DND-41 (cell line): ENCODE measurements at places on chromosomes 6 and 20.

GRCh38 chr6:5671601-5672559 is 334.8 kb downstream of the NRN1 start:
- no peak for DNase-seq

DNA sequence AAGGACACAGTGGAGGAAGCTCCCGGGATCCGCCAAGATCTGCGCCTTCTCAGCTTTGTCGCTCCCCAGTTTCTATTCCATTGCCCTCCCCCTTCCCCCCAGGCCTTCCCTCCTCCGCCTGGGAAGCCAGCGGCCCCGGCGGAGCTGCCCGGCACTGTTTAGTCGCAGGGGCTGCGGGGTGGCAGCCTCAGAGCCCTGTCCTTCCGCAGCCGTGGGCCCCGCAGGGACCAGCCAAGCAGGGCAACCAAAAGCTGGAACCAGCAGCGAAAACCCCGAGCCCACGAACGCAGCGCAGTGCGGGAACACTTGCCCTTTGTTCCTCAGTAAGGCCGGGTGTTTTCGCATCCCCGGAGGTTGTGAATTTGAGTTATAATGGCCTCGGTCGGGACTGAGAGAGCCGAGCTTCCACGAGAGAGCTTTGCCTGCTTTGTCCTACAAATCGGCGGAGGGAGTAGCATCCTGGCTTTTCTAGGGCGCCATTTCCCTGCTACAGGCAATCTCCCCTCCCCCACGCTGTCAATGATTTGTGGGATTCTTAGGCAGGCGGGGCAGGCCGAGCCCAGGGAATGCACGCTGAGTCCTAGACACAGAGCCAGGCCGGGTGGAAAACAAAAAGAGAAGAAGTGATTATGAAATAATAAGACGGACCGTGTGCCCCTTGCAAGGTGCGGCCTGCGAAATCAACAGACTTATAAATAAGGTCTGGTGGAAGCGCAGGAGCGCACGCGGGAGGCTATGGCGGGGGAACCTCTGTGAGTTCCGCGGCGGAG is 4.0 kb upstream of the TUBB2B start:
- DNase-seq, result no peak

DNA sequence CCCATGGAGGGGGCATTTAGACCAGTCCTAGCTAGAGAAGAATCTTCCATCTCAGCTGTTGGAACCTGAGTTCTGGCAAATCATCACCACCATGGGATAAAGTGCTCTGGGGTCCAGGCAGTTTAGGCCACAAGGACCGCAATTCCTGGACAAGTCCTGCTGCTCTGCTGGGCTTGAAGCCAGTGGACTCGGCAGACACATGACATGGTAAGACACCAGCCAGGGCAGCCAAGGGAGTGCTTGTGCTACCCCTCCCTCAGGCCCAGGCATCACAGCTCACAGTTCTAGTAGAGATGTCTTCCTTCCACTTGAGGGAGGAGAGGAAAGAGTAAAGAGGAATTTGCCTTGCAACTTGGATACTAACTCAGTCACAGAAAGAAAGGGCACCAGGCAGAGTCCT is 246.0 kb downstream of the EYA4 start:
- DNase-seq, result no peak

GRCh38 chr6:28218312-28219248 is 6.5 kb upstream of the ZSCAN9 start:
- no peak for DNase-seq

DNA sequence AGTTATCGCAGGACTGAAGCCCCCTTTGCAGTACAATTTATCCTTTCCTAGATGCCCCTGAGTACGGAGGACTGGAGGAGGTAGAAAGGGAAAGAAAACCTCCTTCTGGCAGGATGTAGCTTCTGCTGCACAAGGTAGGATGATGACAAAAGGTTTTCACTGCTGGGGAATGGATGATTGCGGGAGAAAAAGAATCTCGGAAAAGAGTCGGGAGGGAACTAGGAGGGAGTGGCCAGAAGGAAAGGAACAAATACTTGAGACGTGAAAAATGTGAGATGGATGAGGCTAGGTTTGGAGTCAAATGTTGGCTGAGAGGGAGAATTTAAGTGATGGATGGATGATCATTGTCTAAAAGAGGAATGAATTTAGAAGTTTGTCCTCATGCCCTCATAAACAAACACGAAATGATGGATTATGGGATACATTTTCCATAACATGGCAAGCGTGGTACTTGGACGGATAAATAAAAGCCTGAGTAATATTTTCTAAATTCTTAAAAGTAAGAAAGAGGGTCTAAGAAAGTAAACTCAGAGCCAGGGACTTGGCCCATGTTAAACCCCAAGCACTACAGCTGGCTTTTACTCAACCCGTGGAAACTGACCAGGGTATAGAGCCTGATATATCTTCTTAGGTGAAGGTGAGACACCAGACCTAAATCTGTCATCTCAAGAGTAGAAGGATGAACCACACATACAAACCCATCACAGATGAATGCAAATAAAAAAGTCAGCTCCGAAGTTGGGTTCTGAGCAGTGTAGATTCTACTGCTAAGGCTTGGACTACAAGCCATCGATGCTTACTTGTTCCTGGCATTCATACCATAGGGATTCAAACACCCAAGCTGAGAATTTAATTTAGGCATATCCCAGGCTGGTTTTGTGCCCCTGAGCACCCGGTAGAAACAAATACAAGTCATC is 72.4 kb downstream of the HFE start:
- peak; percentile 42 for DNase-seq

DNA sequence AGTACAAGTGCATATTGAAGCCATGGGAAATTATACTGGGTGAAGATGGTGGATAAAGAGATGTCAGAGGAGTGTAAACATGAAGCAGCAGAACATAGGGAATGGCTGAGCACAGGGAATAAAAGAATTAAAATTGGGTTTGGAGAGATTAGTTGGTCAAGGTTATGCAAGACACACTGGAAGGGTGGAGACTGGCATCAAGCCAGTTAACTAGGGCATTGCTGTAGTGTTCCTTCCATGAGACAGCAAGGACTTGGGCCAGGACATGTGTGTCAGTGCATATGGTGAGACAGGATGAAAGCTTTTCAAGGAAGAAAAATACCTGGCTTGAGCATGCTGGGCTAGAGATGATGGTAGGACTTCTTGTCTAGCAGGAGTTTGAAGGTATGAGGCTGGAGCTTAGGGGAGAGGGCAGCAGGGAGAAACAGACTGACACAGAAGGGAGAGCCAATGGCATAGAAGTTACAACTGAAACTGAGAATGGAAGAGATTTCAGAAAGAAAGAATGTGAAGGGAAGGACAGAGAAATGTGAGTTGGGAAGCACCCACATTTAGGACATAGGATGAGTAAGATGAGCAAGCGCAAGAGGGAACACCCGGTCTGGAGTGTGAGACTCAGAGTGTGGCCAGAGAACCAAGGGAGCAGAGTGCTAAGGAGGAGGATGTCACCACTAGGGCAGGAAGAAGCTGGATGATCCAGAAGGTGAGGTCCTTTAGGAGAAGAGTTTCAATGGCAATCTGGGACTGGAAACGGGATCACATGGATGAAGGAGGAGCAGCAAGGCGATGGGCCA is 14.5 kb upstream of the TMEM170B start:
- no peak for DNase-seq

GRCh38 chr6:81762606-81763005 is 10.1 kb upstream of the TENT5A start:
- no peak for DNase-seq

DNA sequence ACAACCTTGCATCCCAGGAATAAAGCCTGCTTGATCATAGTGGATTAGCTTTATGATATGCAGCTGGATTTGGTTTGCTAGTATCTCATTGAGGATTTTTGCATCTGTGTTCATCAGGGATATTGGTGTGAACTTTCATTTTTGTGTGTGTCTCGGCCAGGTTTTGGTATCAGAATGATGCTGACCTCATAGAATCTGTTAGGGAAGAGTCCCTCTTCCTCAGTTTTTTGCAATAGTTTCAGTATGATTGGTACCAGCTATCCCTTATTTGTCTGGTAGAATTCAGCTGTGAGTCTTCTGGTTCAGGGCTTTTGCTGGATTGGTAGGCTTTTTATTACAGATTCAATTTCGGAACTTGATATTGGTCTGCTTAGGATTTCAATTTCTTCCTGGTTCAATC is 132.5 kb downstream of the ZFAND3 start:
- no peak for DNase-seq

DNA sequence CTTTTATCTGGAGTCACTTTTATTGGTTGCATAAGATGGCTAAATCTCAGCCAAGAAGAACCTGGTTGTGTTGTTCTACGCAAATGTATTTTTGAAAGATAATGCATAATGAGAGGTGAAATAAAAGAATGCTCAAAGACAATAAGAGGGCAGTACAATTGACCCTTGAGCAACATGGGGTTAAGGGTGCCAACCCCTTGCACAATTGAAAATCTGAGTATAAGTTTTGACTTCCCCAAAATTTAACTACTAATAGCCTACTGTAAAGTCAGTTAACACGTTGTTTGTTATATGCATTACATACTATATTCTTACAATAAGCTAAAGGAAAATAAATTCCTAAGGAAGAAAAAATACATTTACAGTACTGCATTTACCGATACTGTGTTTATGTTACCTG is 5.9 kb downstream of the RNF146 start:
- DNase-seq, result no peak

GRCh38 chr20:36562724-36563123 is 10.7 kb upstream of the TGIF2 start:
- no peak for DNase-seq

GRCh38 chr6:1940381-1940780 is 305.0 kb downstream of the GMDS start:
- DNase-seq, result no peak

- no peak for DNase-seq
These were observed 1.8 kb downstream of the CDH4 start for GRCh38 chr20:61253640-61254511.

DNA sequence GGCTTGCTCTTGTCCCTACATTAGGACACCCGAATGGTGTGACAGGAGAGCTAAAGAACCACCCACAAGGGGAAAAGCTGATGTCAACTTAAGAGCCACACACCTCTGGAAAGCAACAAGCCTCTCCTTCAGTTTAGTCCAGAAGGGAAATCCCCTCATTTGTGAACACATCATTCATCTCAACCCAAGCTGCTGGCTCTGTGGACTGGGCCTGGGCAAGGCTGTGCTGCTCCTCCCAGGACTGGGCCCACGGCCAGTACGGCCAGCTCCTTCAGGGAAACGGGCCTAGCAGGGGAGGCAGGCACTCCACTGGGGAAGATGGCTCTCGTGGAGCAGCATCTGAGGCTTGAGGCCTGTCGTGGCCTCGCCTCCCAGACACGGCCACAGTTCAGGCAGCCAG is 12.8 kb upstream of the SLC4A11 start:
- DNase-seq, result no peak

GRCh38 chr20:47818016-47818415 is 32.7 kb upstream of the SULF2 start:
- no peak for DNase-seq
